ENCODE measurements at places on chromosomes 2 and 18.

- DNase-seq = peak; percentile 50
These were observed 1.1 kb downstream of the HK2 start for GRCh38 chr2:74834792-74835755.

DNA sequence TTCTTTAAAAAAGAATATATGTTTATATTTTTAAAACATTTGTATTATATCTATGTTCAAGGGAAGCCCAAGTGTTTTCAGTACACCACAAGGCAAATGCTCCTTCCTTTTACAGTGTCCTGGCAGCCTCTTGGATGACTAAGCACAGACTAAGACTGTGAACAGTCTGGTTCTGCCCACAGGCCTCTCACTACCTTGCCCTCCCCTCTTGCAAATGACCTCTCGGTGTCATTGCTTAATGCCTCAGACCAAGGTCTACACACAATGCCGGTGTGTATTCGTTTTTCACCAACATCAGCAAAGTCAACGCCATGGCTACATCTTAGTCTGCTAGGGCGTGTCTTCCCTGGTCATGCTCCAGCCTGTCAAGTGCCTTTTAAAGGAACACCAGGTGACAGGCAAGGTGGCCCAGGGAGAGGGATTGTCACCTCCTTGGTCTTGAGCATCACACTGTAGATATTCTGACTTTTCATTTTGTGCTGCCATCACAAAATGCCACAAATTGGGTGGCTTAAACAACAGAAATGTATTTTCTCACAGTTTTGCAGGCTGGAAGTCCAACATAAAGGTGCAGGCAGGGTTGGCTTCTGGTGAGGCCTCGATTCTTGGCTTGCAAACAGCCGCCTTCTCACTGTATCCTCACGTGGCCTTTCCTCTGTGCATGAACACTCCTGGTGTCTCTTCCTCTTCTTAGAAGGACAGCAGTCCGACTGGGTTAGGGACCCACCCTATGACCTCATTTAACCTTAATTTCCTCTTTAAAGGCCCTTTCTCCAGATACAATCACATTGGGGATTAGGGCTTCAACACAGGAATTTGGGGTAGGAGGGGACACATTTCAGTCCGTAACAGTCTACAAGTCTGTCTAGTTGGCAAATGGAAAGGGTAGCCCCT lies 266.5 kb downstream of the KLHL29 start:
- peak; percentile 78 for DNase-seq

DNA sequence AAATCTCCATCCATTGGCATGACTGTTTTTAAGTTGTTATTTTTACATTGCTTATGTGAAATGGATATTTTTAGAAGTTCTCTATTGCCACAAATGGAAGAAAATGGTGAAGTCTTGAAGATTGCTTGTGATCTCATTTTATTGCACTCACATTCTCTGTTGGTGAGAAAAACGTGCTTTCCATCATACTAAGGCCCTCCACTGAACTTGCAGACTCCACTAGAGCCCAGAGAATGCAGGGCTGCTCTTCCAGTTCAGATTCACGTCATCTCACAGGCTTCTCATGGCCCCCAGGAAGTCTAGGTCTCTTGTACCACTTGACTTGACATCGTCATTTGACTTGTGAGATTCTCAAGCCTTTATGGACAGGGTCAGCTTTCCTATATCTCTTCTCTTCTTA lies 254.8 kb upstream of the COPS8 start:
- no peak for DNase-seq

DNA sequence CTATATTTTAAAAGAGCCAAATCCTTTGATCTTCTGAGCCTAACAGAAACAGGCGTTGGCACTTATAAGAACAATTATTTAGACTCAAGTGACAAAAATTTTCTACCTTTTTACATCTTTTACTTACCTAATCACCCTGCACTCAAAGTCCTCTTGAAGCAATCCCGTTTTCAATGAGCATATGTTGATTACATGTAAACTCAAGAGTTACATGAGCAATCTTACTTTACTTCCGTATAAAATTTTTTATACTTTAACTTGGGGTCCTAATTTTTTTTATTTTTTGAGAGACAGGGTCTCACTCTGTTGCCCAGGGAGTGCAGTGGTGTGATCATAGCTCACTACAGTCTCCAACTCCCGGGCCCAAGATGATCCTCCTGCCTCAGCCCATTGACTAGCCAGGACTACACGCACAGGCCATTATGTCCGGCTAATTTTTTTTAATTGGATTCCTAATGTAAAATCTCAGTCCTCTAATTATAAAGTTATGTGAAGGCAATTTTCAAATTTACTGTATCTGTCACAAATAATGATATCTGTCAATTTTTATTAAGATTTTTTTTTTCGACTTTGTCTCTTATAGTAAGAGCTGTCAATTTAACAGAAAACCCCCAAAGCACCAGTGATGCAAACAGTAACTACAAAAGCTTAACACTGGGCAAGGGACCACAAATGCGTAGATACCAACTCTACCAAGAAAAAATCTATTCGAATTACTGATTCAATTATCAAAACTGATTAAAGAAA lies 19.1 kb upstream of the STPG4 start:
- DNase-seq = no peak

- DNase-seq = no peak
These were observed 20.5 kb downstream of the SLC3A1 start for GRCh38 chr2:44295633-44296359.

DNA sequence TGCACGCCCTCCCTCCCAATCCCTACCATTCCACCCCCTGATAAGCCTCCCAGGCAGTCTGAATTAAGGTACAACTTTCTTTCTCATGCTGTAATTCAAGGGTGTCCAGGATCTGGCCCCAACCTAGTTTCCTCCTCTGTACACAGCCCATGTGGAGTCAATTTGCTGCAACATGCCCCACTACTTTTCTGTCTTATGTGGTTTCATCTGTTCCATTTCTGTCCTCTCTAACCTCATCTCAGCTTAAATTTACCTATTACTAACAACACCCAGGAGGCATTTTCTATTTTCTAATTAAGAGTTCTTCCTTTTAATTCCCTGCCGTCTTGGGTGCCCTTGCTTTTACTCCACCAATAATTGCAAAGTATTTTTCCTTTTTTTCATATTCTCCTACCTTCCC lies 10.0 kb downstream of the PPP4R1 start:
- no peak for DNase-seq

DNA sequence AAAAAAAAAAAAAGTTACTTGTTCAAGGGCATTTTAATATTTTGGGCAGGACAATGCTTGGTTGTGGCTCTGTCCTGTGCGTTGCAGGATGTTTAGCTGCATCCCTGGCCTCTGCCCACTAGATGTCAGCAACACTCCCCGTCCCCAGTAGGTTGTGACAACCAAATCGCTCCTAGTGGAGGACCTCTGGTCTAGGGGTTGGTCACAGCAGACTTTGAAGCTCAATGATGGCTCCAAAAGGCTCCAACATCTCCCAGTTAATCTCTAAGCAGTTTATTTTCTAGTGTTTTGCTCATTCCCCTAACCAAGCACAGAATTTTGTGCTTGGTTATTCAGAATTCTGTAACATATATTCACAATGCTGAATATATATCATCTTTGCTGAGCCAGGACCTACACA lies 67.0 kb downstream of the CHRNA1 start:
- DNase-seq = peak; percentile 66

DNA sequence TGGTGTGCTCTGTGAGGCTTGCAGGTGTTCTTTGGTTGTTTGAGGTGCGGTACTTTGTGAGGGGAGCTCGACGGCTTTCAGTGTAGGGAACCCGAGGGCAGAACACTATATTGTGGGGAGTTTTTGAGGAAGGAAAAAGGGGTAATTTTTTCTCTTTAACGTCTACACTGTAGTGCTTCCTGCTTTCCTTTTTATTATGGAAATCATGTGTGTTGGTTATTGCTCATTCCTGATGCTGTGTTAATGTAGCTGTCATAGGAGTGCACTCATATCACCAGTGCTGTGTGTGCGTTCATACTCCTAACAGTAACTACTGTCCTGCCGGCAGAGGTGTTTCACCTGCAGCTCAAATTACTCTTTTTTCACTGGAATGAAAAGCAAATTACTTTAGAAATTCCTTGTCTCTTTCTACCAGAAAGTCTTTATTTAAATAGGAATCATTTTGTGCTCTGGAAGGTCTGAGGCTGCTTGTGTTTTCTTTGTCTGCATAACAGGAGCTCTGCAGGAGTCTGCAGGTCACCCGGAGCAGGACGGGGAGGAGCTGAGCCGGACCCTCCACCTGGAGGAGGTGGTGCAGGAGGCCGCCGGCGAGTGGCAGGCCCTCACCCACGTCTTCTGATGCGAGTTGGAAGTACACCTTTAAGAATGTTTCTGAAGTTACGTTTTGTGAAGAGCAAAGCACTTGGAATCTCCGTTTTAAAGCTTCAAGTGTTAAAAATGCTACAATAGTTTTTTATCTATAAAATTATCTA lies 145.5 kb downstream of the ZNF236 start:
- no peak for DNase-seq

GRCh38 chr2:71801969-71802368 lies 345.7 kb downstream of the CYP26B1 start:
- DNase-seq = peak; percentile 77

- DNase-seq = no peak
These were observed 67.3 kb downstream of the CTNNA2 start for GRCh38 chr2:79580175-79580574.

GRCh38 chr2:119649364-119649917 lies 29.6 kb upstream of the TMEM177 start:
- peak; percentile 56 for DNase-seq

GRCh38 chr2:150630587-150631235 lies 143.2 kb upstream of the RND3 start:
- peak; percentile 86 for DNase-seq

Measured in fibroblast of pulmonary artery (primary cell).